ELF-1 (cell line): ENCODE measurements at places on chromosomes 7 and 10.

GRCh38 chr7:29154076-29154475 is 7.7 kb upstream of the CPVL start:
- no peak for DNase-seq

DNA sequence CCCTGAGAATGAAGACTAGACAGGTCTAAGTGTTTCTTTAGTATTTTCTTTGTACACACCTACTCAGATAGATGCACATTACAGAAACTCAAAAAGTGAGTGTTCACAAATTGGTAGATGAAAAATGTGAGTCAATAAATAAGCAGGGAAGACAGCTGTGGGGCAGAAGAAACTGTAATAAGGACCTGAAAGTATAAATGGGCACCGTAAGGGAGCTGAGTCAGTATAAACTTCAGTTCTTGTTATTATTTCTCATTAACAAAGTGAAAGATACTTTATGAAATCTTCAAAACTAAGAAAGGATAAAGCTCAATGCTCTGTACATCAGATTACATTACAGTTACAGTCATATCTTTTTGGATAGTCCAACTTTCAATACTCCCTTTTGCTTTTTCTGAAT is 2.5 kb downstream of the MTPN start:
- DNase-seq, result no peak

DNA sequence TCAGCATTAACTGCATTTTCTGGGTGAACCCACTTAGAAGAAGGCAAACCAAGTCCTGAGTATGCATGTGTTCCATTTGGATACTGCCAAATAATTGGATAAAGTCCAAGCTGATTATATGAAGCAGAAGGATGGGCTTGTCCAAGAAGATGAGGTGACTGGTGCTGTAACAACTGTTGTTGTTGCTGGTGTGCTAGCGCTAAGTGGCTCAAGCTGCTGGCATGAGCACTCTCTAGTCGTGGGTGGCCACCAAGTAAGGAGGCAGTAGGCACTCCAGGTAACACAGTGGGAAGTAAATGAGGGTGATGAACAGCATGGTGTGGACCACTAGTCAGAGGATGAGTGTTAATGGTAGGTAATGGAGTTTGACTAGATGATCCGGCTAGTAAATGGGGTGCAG is 80.4 kb downstream of the NRBF2 start:
- no peak for DNase-seq

DNA sequence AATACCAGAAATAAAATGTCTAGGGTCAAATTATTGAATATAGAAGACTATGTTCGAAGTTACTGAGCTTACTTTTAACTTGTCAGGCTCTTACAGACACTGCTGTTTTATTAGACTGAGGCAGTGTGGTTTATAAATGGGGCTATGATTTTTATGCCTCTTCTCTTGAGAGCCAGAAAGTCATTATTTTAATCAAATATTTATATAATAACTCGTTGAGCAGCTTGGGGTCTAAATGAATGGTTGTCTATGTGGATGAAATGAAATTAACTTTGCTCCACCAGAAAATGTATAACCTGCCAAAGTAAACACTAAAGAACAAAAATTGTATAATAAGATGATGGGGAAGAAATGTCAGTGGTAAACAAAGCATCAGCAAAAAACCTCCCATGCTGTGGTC is 175.6 kb upstream of the THSD7A start:
- no peak for DNase-seq

GRCh38 chr7:107208563-107208962 is 39.8 kb downstream of the HBP1 start:
- DNase-seq, result no peak

- no peak for DNase-seq
These were observed 3.4 kb downstream of the CRPPA start for GRCh38 chr7:16417906-16418305.

DNA sequence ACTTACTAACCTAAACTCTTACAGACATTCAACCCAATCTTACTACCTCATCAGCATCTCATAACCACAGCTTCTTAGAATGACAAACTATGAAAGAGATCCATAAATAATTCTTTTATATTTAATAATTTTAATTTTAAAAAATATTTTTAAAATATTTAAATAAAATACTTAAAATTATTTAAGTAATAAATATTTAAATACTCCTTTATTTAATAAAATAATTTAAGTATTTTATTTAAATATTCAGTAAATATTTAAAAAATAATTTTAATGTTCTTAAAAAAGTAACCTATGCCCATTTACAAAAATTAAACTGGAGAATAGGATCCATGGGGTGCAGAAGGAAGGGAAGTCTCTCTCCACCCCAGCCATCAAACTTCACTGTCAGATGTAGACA is 627.3 kb upstream of the MGMT start:
- DNase-seq, result no peak

DNA sequence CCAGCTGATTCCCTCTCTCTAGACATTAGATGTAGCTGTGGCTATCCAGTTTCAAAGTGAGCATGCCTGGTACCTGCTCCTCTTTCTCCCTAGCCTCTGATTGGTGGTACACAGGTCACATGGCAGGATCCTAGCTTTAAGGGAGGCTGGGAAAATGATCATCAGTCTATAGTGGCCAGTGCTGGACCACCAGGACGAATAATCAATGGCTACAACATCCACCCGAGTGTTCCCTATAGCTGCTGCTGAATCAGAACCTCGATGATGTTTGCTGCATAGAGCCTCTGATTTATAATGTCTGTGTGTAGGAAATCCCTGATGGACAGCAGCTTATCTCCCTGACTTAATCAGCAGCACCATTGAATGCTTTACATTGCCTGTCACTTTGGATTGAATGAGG is 28.9 kb upstream of the LMTK2 start:
- DNase-seq, result no peak

DNA sequence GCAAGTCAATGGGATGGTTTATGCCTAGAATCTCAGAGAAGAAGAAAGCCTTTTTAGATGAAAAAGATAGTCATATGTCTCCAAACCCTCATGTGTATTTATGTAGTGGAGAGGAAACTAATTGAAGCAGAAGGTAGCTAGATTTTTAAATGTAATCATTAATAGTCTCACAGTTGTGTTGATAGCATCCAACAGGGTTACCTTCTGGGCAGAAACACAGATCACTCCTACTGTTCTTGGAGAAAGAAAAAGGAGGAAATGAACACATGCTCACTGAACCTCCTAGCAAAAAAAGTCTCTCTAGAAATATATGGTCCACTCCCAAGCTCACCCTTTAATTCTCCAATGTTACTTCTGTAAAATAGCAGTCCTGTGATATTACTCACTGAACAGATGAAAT is 777.2 kb upstream of the C7orf33 start:
- DNase-seq, result no peak

GRCh38 chr7:86720306-86720705 is 76.6 kb downstream of the GRM3 start:
- DNase-seq, result no peak

DNA sequence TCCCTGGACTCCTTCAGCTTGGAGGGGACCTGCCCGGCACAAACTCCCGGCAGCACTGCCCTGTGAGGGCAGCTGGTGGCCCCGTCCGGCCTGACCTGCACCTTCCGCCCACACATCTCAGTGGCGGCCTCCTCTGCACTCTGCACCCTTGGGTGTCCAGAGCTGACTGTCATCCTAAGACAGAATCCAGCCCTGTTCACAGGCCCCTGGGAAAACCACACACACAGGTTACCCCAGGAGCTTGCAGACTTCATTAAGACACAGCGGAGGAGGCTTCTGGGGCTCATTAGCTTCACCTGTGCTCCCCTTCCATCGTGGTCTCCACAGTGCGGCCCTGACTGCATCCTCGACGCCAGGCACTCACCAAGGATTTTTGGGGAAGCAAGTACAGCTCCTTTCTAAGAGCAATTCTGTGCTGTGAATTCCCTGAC is 51.5 kb upstream of the SHH start:
- no peak for DNase-seq

GRCh38 chr7:95840953-95841950 is 68.9 kb downstream of the DYNC1I1 start:
- peak; percentile 85 for DNase-seq

GRCh38 chr10:106655165-106655564 is 509.3 kb downstream of the SORCS1 start:
- DNase-seq, result no peak

DNA sequence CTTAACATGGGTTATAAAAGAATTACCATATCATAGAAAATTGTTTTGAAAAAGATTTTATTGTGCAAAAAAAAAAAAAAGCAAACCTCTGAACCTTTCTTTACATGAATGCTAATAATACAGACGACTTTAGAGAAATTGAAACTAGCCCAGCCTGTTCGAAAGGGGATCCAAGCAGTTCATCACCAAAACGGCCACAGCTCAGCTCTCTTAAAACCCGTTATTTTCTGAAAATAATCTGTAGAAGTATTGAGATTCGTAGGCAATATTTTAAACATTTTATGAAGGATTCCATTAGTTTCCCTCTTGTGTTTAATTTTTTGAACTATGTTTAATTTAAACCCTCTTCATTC is 9.9 kb upstream of the GSAP start:
- no peak for DNase-seq

GRCh38 chr10:1535301-1535965 is 201.9 kb downstream of the ADARB2 start:
- no peak for DNase-seq

GRCh38 chr7:11750191-11750590 is 81.8 kb downstream of the THSD7A start:
- no peak for DNase-seq

- no peak for DNase-seq
These were observed 77.3 kb upstream of the GRID1 start for GRCh38 chr10:86443936-86444335.

DNA sequence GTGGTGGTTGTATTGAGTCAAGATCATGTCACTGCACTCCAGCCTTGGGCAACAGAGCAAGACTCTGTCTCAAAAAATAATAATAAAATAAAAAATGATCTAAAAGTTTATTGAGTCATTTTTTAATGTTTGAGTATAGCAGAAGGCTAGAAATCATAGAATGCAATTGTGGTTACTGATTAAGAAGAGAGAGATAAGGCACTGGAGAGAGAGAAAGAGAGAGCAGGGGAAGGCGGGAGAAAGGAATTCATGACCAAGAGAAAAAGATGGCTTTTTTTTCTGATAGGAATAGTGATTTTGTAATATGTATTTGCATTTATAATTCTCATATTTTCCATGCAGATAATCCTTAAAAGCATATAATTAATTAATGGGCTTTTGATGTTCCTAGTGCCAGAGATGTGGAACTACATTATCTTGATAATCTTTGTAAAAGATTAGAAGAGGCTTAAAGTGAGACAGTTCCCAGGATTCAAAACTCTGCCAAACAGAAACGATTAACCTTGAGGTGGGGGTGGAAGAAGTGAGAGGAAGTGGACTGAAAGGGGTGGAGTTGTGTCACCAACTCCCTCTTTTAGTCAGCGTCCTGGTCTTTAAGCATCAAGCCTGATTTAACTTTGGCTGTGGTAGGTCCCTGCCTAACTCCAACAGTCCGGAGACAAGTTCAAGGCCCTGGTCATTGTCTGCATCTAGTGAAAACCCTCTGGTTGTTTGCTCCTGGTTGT is 76.2 kb downstream of the CHN2 start:
- no peak for DNase-seq

- DNase-seq, result no peak
These were observed 625.8 kb upstream of the SORCS1 start for GRCh38 chr10:107790271-107790670.

GRCh38 chr10:88388324-88388723 is 194.8 kb downstream of the RNLS start:
- DNase-seq, result no peak

GRCh38 chr7:149422914-149423301 is 38.0 kb downstream of the ZNF777 start:
- peak; percentile 36 for DNase-seq

- no peak for DNase-seq
These were observed 316.6 kb upstream of the ZNF32 start for GRCh38 chr10:43965033-43965917.

- no peak for DNase-seq
These were observed 96.3 kb upstream of the DDC start for GRCh38 chr7:50661345-50662040.

- DNase-seq, result no peak
These were observed 86.5 kb upstream of the KDM7A start for GRCh38 chr7:140263277-140263676.

- no peak for DNase-seq
These were observed 109.3 kb upstream of the NANOS1 start for GRCh38 chr10:118920206-118920605.

GRCh38 chr7:134948736-134949135 is 37.6 kb upstream of the AGBL3 start:
- DNase-seq, result no peak

- DNase-seq, result no peak
These were observed 30.8 kb downstream of the LDB3 start for GRCh38 chr10:86699125-86699524.

DNA sequence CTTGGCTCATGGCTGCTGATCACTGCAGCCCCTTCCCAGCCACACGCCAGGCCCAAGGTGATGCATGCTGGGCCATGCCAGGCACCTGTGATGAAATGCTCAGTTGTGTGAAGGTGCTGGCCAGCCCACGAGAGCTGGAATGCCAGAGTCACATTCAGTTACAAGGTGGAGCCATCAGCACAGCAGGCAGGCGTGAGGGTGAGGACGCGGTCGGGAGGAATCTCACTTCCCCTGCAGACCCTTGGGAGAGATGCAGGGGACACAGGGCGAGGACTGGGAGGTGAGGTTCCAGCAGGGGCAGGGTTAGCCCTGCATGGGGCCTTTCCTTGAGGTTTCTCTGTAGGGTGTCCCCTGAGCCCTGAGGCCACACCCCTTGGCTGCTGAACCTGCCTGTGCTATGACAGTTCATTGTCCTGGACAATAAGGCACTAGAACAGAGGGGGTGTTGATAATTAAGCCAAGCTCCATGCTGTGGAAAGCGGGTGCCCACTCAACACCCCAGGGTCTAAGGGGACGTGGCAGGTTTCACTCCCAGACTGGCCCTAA is 82.4 kb downstream of the ADARB2 start:
- no peak for DNase-seq

GRCh38 chr10:107341281-107341680 is 176.8 kb upstream of the SORCS1 start:
- DNase-seq, result no peak

- no peak for DNase-seq
These were observed 17.6 kb downstream of the SLF2 start for GRCh38 chr10:100930368-100930767.

DNA sequence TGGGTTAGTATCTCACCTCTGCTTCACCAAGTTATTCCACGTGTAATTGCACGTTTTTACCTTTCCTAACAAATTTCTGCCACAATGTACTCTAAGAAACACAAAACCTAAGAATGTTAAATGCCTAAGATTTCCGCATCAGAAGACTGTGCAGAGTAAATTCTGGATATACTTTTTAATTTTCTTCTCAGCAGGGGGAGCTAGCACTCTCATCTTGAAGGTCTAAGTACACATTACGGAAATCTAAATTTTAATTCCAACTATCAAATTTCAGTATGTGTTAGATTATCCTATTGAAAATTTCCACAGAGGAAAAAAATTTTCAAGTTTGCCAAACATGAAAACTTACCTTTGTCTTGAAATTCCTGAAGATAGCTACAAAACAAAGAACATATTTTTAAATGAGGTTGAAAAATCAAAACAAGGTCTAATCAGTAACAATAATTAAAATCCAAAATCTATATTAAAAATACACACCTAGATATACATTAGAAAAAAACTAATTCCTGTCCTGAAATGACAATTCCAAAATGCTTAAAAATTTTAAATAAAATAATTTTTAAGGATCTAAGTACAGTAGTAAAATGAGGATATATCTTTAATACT is 10.5 kb downstream of the SKAP2 start:
- DNase-seq, result no peak

GRCh38 chr10:2933071-2933470 is 134.3 kb upstream of the PFKP start:
- DNase-seq, result no peak

GRCh38 chr7:98278936-98279335 is 2.5 kb upstream of the BRI3 start:
- no peak for DNase-seq

- DNase-seq, result peak; percentile 59
These were observed 9.7 kb downstream of the SP8 start for GRCh38 chr7:20776942-20777341.
